ENCODE measurements at places on chromosomes 6 and 20. TPM values are rescaled to one million over a fixed set of nuclear protein-coding genes. Genes with fewer than 3 reads are reported as not detected.

Gene SLCO4A1
- polyA plus RNA-seq: 8.1 TPM

Gene GDAP1L1
- 0.13 TPM for polyA plus RNA-seq

Gene NKAIN4
- polyA plus RNA-seq: 9.7 TPM

Gene LTV1
- 53.2 TPM for polyA plus RNA-seq

All from A549 (cell line).